Epithelial cell of esophagus (primary cell): ENCODE measurements at places on chromosomes 16 and 17.

DNA sequence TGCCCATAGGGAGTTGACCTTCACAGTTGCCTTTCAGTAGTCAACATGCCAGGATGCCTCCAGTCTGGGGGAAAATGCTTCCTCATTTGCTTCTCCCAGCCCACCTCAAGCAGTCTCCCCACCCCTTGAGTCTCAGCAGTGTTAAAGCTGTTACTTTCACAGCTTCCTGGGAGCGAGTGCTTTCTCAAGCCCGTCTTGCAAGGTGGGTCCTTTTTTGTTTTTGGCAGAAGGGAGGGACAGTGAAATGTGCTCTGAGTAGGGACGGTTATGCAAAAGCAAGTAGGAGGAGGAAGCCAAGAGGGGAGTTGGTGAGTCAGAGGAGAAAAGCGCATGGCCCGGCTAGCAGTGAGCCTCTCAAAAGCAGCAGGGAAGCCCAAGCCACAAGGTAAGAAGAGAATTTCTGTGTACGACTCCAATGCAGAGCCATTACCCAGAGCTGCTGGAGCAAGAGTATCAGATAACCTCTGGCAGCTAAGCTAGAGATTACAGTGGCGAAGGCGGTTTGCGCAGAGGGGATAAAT is at the start of gene CHST4:
Gene CHST4, plus strand, starts transcription at position 316 of the 521 bp plus-strand sequence. CDS start 10,252 bp downstream, outside the sequence.
- peak; percentile 77 for DNase-seq

GRCh38 chr17:81194941-81195901 is 27.5 kb downstream of the CEP131 start:
- DNase-seq = peak; percentile 7

DNA sequence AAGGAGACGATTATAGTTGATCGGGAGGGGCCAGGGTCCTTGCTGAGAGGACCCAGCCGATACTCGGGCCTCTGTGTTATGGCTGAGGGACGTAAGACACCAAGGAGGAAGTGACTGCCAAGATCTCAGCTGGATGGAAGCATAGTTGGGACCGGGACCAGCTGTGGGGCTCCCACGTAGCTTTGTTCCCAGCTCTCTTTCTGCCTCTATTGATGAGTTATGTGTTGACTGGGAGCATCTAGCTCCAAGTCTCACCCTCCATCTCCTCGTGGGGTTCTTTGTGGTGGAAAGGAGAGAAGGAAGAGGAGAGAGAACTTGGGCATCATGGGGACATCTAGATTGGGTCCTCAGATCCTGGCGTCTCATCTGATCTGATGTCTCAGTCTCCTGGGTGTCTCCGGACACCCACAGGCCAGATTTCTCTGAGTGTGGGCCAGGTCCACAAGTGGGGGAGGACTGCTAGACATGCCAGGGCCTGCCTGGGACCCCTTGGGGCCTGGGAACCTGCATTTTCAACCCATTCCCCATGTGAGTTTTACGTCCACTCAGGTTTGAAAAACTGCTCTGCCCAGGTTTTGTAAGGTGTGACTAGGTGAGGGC is 1.0 kb downstream of the MGRN1 start:
- no peak for DNase-seq

- no peak for DNase-seq
Observed at GRCh38 chr17:17324616-17325015, 21.4 kb downstream of the NT5M start.

GRCh38 chr16:69166221-69166833 is 20.6 kb upstream of the SNTB2 start:
- no peak for DNase-seq

- peak; percentile 83 for DNase-seq
Observed at GRCh38 chr16:610513-611381, 20.0 kb upstream of the WFIKKN1 start.

DNA sequence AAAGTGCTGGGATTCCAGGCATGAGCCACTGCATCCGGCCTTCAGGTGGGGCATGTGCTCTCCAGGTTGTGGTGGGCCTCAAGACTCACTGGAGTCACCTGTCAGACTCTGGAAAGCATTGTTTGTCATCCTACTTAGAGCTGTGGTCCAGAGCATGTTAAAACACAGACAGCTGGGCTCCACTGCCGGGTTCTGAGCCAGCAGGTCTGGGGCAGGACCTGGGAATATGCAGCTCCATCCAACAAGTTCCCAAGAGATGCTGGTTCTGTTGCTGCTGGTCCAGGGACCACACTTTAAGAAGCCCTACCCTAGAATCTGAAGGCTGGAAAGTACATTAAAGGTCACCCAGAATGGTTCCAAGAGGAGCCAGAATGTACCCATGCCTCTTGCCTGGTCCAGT is 75.3 kb downstream of the GAS7 start:
- no peak for DNase-seq

DNA sequence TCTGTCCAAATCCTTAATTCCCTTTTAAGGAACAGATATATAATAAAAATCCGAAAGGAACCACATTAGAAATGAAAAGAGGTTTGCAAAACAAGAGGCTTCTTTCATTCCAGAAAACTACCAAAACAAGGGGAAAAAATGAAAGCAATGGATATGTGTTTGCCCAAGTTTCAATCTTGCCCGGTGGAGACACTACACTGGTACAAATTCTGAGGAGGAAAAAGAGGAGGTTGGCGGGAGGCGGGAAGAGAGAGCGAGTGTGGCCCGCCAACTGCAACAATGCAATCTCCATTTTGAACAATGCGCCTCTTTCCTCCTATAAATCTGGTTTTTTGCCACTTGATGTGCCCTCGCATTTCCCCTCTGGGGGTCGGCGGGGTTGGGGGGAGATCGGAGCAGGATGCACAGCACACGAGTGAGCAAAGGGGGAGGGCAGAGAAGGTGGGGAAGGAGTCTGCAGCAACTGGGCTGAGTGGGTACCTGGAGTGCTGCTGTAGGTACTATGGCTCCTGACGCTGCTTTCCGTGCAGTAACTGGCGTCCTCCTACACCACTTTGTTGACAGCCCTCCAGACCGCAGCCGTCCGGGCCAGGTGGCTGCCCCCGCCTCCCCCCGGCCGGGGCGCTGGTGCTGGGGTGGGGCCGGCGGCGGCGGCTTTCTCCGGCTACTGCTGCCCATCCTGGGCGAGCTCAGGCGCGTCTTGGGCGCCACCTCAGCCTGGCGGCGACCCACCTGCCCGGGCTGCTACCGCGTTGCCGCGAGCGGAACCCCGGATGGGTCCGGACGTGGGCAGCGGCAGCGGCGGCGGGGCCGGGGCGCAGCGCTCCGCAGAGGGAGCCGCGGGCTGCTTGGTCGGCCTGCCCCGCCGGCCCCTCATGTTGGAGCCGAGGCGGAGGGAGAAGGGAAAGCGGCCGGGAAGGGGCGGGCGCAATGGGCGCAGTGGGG is 93.8 kb upstream of the PLEKHM1 start:
- DNase-seq = peak; percentile 67

DNA sequence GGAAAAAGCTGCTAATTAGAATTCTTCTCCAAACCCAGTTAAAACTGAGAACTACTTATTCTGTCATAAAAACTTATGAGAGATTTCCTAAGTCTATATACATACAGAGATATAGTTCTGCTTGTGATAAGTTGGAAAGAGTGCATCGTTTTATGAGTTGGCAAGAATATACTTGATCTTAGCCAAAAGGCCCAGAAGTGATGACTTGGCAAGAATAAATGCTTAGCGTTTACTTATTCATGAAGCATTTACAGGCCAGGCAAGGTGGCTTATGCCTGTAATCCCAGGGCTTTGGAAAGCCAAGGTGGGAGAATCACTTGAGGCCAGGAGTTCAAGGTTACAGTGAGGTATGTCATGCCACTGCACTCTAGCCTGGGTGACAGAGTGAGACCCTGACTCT is 81.7 kb downstream of the CYB561 start:
- DNase-seq = peak; percentile 16

- no peak for DNase-seq
Observed at GRCh38 chr16:76524769-76525168, 247.6 kb downstream of the CNTNAP4 start.

DNA sequence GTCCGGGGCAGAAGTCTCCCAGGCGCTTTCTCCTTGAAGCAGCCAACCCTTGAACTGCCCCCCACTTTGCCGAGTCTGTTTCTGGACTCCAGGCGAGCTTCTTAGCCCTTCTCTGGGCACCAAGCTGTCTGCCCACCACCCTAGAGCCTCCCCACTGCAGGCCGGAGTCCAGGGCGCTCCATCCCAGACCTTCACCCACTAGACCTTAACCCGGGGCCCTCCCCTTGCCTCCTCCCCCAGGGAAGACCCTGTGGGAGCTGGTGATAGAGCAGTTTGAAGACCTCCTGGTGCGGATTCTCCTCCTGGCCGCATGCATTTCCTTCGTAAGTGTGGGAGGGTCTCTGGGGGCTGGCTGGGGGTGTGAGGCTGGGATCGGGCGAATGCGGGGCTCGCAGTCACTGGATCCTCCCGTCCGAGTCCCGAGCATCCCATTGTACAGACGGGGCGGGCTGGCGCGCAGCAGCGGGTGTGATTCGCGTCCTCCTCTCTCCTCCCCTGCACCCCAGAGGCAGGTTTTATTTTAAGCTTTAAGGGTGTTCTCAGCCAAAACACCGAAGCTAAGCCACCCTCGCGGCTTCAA is 1.1 kb downstream of the ATP2A1 start:
- no peak for DNase-seq

GRCh38 chr16:56898847-56899246 is 33.1 kb upstream of the HERPUD1 start:
- DNase-seq = no peak

DNA sequence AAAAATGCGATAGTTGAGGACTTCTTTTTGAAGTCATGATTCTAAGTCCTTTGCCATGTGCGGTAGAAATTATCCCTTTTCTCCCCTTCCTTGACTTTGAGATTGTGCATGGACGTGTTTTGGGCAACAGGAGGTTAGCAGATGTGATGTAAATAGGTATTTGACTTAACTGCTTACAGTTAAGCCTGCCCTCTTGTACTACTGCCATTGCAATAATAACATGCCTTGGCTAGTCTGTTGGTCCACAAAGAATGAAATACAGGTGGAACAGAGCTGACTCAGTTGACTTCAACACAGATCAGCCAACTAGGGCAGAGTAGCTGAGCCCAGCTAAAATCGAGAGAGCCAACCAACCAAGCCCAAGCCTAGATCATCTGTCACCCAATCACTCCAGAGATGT is 125.5 kb downstream of the BRIP1 start:
- peak; percentile 36 for DNase-seq

DNA sequence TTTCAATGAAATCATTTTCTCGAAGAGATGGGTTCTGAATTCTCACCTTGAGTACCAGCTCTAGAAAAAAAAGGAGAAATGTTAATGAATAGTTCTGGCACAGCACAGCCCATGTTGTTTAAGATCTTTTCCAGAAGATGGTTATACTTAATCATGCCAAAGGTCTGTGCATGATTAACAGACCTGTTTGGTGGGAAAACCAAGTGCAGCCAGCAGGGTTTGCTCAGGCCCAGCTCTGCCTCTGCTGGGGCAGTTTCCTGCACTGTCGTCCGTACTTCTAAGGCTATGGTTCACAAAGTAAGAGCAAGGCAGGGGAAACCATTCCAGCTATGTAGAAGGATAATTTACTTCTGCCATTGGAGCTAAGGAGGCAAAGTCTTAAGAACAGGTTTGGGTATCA is 10.7 kb downstream of the ANKRD40 start:
- no peak for DNase-seq

DNA sequence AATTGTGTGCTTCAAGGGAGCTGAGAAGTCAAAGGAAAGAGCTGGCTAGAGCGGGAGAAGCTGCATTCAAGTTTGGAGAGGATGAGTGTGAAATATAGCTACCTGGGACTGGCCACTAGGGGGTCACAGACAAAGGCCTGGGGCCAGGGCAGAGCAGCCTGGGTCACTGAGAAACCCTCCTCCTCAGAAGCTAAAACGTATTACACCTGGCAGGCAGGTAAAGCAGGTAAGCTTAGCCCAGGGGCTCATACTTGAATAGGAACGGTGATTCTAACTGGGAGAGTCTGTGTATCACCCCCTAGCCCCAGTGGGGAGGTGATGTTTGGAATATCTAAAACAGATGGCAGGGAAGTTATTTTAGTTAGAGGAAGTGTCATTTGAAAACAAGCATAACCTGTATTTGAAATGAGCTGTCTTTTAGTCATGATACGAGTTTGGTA is 6.8 kb downstream of the KRT37 start:
- peak; percentile 88 for DNase-seq
